Neural crest cell (in vitro differentiated cells): ENCODE measurements at places on chromosomes 7 and 10.
A peak's percentile ranks its signal among the peaks of the same experiment; 100 is the strongest.

- no peak for DNase-seq
Measured at GRCh38 chr7:150400788-150401423, 21.8 kb downstream of the ZNF775 start.

DNA sequence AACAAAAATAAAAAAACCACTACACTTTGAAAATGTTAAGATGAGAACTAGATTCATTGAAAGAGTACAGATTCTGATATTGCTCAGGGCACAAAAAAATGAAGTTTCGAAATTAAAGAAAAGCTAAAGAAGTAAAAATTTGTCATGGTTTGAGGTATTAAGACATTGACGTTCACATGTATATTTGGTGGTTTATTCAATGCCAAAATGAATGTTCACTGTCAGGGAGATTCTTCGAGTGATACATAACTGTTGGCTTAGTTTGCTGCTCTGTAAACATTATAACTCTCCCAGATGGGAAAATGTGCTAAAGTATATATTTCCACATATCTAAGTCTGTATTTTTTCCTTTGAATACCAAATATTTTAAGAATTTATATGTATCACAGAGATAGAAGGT lies 345.0 kb downstream of the SEMA3D start:
- DNase-seq, result no peak

- DNase-seq, result no peak
Measured at GRCh38 chr10:69633673-69634635, 3.9 kb downstream of the FAM241B start.

- DNase-seq, result no peak
Measured at GRCh38 chr7:27105301-27106031, 3.0 kb upstream of the HOXA2 start.

DNA sequence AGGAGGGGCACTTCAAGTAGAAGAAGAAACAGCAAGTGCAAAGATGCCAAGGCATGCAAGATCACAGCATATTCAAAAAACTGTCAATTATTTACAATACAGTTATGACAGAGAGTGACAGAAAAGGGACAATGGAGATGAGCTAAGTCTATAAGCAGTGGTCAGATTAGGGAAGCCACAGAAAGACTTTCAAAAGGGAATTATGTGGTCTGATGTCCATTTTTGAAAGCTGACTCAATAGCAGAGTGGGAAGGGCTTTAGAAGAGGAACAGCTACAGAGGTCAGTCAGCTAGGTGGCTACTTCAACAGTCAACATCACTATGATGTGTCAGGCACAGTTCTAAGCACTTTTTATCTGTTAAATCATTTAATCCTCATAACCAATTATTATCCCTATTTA lies 45.2 kb upstream of the SPOCK2 start:
- no peak for DNase-seq

GRCh38 chr10:18409599-18410397 lies 241.6 kb downstream of the NSUN6 start:
- DNase-seq, result no peak

DNA sequence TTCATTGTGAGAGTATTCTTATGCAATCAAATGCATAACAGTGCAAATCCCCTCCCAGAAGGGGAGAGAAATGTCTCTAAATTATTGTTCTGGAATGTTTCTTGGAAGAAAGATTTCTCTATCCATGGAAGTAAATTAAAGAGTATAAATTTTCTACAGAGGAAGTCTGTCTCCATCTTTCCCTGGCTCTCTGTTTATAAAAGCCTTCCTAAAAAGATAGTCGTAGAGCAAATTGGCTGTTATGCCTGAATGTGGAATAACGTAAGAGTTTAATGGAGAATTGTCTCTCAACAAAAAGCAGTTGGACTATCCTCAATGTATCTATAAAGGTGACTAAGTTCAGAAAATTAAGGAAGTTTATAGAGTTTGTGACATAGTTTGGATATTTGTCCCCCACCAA lies 76.3 kb downstream of the GNAT3 start:
- DNase-seq, result no peak

GRCh38 chr7:150685219-150686029 lies at the start of gene GIMAP2:
Gene GIMAP2 (plus strand): TSS chr7:150685706. CDS start chr7:150687060, 1,354 bp downstream.
- no peak for DNase-seq

GRCh38 chr7:41732843-41733306 lies 30.0 kb upstream of the INHBA start:
- no peak for DNase-seq

GRCh38 chr10:19043431-19043830 lies 5.2 kb upstream of the MALRD1 start:
- DNase-seq, result no peak

- no peak for DNase-seq
Measured at GRCh38 chr7:31734456-31734855, 47.4 kb downstream of the PPP1R17 start.

DNA sequence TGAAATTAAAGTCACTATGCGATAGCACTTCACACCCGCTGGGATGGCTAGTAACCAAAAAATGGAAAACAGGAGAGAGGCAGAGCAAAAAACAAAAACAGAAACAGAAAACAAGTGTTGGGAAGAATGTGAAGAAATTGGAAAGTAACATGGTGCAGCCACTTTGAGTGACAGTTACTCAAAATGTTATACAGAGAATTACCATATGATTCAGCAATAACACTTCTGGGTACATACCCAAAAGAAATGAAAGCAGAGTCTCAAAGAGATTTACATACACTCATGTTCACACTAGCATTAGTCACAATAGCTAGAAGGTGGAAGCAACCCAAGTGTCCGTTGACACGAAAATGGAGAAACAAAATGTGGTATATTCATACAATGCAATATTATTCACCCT lies 88.6 kb upstream of the KCNIP2 start:
- DNase-seq, result no peak

GRCh38 chr7:134140889-134141867 lies 14.0 kb downstream of the LRGUK start:
- DNase-seq, result peak; percentile 77
